GM12891 (cell line): ENCODE measurements at places on chromosomes 7 and 10.

- DNase-seq = no peak
Measured at GRCh38 chr10:45640941-45641340, 31.6 kb downstream of the ZFAND4 start.

DNA sequence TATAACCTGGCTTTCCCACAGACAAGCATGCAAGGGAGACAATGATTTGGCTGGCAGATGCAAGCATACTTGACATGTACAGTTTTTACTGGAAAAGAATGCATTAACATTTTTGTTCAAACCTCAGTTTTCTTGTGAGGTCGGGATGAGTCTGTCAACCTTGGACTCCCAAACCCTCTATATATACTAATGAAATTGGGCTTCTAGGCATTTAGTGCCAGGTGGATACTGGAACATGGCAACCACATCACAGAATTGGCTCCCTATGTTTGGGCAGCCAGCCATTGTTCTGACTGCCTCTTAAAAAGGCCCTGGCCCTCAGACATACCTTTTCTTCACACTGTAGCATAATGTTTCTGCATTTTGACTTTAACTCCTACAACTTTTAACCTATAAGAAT is 39.1 kb downstream of the CDK6 start:
- DNase-seq = no peak

- DNase-seq = no peak
Measured at GRCh38 chr7:10579561-10579960, 394.1 kb upstream of the PHF14 start.

GRCh38 chr7:28516390-28517172 is 104.3 kb downstream of the CREB5 start:
- DNase-seq = no peak

GRCh38 chr7:38674513-38674912 is 43.3 kb upstream of the AMPH start:
- no peak for DNase-seq

DNA sequence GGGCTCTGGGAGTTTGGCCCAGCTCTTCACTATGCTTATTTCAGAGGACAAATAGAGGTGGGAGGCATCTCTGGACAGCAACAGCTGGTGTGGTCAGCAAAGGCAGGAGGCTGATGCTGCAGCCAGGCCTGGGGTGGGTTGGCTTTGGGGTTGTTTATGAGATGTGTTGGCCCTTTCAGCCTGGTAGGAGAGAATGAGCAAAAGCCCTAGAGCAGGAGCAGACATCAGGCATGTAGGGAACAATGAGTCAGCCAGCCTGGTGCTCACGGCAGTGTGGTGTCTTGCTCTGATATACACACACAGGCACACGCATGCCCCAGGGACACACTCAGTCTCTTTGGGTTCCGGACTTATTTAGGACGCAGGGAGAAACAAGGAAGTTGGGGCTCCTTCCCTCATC is 157.1 kb downstream of the PRKCQ start:
- no peak for DNase-seq

DNA sequence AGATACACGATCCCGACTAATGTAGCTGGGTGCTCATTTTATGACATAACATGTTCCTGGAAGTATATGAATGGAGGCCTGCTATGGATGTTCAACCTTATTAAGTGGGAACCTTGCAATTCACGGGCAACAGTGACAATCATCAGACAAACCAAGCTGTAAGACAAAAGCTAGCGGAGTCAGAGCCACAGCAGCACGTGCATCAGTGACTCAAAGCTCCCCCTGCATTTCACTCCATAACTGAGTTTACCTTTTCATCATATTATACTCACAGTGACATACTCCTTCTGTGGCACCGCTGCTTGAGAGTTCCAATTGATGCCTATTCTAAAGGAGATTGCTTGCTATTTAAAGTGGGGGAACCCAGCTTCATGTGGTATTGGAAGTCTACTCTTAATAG is 176.0 kb upstream of the PITRM1 start:
- no peak for DNase-seq

- DNase-seq = no peak
Measured at GRCh38 chr10:33066558-33067236, 108.7 kb upstream of the ITGB1 start.

GRCh38 chr7:44449584-44449928 is 40.9 kb downstream of the NUDCD3 start:
- DNase-seq = no peak

GRCh38 chr7:70072220-70072619 is 473.9 kb downstream of the AUTS2 start:
- DNase-seq = no peak

GRCh38 chr7:66634816-66635215 is 6.1 kb downstream of the KCTD7 start:
- no peak for DNase-seq

DNA sequence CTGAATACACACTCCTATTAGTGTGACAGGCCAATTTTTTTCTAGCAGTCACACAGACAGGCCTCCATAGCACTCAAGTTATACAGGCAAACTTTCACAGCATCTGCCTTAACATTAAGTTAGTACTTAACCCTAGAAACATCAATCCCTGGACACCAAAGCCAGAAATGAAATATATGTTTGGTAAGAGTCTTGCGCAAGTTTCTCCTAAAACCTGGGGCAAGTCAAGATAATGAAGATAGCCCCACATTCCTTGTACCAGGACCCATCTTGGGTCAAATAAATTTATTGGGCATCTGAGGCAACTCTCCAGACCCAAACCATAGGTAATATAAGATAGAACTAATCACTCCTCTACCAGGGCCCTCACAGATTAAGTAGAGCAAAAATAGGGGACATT is 70.8 kb upstream of the ZNF92 start:
- DNase-seq = no peak

GRCh38 chr10:38027986-38028385 is 17.5 kb downstream of the ZNF33A start:
- DNase-seq = no peak

DNA sequence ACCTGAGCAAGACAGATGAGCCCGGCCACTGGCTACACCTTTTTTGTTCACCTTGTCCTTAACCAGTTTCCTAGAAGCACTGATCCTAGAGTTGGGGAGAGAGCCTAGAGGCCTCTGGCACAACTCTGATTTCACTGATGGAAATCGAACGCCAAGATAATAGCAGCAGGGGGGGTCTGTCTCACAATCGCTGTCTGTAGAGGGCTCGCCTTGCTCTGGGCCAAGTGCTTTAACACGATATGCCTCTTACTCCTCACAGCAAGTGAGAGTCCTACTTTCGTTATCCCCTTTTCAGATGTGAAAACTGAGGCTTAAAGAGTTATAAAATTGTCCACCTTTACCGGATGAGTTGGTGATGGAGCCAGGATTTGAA is 472 bp downstream of the RASSF4 start:
- no peak for DNase-seq

- no peak for DNase-seq
Measured at GRCh38 chr7:233249-234035, 41.1 kb downstream of the FAM20C start.

DNA sequence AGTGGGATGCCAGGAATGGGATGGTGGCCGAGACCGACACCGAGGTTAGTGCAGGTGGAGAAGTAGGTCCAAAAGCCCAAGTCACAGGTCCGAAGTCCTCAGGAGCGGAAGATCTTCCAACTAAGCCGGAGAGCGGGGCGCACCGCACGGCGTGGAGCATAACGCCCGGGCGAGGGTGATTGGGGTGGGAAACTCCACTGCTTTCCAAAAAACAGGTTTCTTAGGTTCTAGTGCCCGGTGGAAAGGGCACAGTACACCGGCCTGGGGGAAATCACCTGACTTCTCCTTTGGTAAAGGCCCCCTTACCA is 11.4 kb upstream of the SPAG6 start:
- DNase-seq = no peak

DNA sequence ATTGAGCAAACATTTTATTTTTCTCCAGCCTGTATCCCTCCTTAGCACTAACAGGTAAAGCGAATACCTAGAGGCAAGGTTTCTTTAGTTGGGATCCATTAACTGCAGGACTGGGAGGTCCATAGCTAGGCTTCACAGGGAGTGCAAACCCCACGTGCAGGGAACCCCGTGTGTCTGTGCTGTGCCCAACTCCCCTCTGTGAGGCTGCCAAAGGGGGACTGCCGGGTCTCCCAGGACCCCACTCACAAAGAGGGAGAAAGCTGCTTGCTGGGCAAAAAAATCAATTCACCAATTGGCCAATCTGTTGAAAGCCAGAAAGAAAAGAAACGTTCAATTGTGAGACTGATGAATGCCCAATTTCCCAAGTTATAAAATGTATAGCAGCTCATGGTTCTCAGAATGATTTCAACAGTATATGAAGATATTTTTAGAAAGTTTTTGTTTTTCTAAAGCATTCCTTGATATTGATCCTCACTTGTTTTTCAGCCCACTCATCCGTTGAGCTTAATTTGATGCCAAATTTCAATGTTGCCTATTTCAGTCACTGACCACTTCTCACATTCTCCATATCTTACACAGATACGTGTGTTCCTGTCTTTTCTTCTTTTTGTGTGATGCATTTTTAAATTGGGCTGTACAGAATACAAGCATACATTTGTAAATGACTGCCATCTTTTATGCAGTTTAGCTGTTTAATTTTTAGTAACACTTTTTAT is 202.7 kb upstream of the PRSS58 start:
- DNase-seq = no peak

DNA sequence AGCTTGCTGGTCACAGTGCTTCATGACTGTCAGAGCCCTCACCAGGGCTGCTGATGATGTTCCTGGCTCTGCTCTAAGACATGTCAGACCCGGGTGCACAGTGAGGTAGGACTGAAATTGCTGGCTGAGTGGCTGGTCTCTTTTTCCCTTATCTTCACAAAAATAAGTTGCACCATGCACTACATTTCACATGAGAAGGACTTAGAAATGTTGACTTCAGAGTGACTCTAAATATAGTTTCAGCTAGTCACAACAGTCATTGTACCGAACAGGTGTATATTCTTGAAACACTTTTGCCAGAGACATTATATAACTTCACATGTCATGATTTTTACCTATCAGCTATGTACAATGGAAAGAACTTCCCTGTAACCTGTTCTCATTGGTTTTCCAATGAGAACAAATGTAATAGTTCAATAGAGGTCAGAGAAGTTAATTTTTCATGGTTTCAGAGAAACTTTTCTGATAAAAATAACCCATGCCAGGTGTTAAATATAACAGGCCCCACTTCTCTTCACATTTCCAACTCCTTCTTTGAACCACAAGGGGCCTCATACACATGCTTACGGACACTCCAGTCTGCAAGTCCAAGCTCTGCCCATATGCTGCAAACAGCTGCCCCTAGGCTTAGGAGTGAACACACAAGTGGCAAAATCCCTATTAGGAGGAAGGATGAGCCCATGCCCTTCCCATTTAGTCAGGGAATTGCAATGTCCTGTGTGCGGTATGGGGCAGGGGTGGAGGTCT is 115.6 kb downstream of the CDK6 start:
- no peak for DNase-seq

- no peak for DNase-seq
Measured at GRCh38 chr7:95578299-95578855, 17.9 kb downstream of the PDK4 start.

DNA sequence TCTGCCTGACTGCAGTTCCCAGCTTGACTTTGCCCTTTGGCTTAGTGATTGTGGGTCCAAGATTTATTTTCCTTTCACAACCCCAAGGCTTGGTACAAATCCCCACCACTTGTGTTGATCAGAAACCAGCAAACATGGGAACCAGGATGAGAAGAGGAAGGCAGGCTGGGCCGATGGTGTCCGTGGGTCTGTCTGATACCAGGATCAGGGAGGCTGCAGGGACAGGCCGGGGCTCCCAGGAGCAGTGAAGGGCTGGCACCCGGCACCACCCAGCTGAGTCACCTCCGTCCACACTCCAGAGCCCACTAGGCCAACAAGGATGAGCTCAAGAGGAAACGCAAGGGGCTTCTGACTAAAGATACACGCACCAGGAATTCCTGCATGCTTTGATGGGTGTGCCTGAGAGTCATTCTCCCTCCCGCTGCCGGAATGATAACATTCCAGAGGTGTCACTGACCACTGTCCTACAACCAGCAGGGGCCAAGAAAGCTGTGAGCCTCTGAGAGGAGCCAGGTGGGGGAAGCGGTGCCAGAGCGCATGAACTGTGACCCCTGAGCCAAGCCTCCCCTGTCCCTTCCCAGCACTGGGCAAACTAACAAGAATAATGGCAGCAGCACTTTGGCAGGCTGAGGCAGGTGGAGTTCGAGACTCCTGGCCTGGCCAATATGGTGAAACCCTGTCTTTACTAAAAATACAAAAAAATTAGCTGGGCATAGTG is 29.2 kb upstream of the PROSER2 start:
- DNase-seq = no peak

DNA sequence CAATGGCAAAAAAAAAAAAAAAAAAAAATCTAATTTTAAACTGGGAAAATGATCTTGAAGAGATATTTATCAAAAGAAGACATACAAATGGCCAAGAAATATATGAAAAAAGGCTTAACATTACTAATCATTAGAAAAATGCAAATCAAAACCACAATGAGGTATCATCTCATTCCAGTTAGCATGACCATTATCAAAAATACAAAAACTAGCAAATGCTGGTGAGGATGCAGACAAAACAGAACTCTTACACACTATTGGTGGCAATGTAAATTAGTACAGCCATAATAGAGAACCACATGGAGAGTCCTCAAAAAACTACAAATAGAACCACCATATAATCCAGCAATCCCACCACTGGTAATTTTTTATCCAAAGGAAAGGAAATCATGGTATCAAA is 489.6 kb downstream of the TNS3 start:
- DNase-seq = no peak

GRCh38 chr7:111682588-111683340 is 120.5 kb upstream of the IMMP2L start:
- DNase-seq = no peak

DNA sequence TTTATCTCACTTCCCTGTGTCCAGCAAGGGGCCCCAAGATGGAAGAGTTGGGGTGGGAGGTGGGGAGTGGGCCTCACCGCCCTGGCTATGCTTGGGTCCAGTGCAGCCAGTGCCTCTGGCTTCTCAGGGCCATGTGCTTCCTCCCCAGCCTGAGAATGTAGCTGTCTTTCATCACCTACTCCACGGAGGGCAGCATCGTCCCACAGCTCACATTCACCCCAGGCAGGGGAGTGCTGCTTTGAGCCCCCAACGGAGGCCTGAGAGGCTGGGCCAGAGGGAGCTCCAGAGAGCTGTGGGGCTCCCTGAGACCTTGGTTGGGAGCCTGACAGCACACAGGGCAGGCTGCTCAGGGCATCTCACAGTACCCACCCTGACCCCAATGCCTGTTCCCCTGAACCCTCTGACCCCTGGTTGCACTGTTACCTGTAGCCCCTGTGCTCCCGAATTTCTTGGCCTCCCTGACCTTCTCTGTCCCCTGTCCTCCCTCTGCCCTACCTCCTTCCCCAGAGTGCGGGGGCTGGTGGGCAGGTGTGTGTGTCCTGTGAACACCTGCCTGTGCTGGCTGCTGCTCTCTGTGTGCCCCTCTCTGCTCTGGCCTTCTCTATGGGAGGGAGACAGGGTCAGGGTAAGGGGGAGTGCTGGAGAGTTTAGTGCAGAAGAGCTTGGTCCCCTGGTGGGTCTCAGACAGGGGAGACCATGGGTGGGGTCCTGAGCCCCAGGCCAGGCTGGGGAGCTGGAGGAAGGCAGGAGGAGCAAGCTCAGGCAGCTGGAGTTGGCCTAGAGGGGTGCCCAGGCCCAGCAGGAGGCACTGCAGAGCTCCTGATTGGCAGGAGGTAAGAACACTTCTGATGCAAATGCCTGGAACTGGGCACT is 19.6 kb upstream of the ZNF488 start:
- no peak for DNase-seq

GRCh38 chr7:30633223-30633622 is 38.5 kb downstream of the GARS1 start:
- no peak for DNase-seq
